ENCODE measurements at places on chromosomes 2 and 18. TPM values are rescaled to one million over a fixed set of nuclear protein-coding genes. Genes with fewer than 3 reads are reported as not detected.

The DOK6 gene
- total RNA-seq: 2.9 TPM

The AMER3 gene
- not detected for total RNA-seq

The SETBP1 gene
- total RNA-seq: 26.4 TPM

The LINC00305 gene
- total RNA-seq: 1.0 TPM

The ALPI gene
- not detected for total RNA-seq

The ASXL3 gene
- total RNA-seq: 1.5 TPM

The ASB18 gene
- not detected for total RNA-seq

The ZNF892 gene
- 5.0 TPM for total RNA-seq

The DTNA gene
- 12.7 TPM for total RNA-seq

The RPRD1A gene
- total RNA-seq: 37.3 TPM

The GAL3ST2 gene
- total RNA-seq: not detected

The CCBE1 gene
- total RNA-seq: 16.0 TPM

The SPP2 gene
- total RNA-seq: not detected

The ARHGAP25 gene
- total RNA-seq: 16.5 TPM

The VWA3B gene
- not detected for total RNA-seq

The NAT8 gene
- not detected for total RNA-seq

The ACTG2 gene
- 156 TPM for total RNA-seq

The ANKAR gene
- total RNA-seq: 6.9 TPM

The C18orf54 gene
- 4.8 TPM for total RNA-seq

The PLCL1 gene
- 3.9 TPM for total RNA-seq

The COL4A3 gene
- total RNA-seq: 43.3 TPM

The CHRND gene
- total RNA-seq: not detected

The CPO gene
- 0.37 TPM for total RNA-seq

The TOGARAM2 gene
- total RNA-seq: 7.3 TPM

The STPG4 gene
- total RNA-seq: 0.67 TPM

The FOXI3 gene
- not detected for total RNA-seq

The GCG gene
- not detected for total RNA-seq

The OSR1 gene
- 20.5 TPM for total RNA-seq

The MROH2A gene
- 0.32 TPM for total RNA-seq

The UPP2 gene
- not detected for total RNA-seq

The ALK gene
- total RNA-seq: 0.70 TPM

The CXCR1 gene
- 21.0 TPM for total RNA-seq

The C2orf42 gene
- total RNA-seq: 16.3 TPM

The INHBB gene
- 0.67 TPM for total RNA-seq

The MTHFD2 gene
- total RNA-seq: 44.6 TPM

The SERPINB2 gene
- total RNA-seq: 1.1 TPM

The NOSTRIN gene
- total RNA-seq: 26.4 TPM

The GLI2 gene
- total RNA-seq: 8.5 TPM

The NFU1 gene
- total RNA-seq: 38.2 TPM

The DPP4 gene
- total RNA-seq: 105 TPM

Data from left lung (tissue), 14 donors.